ENCODE measurements at places on chromosomes 11 and 22.

GRCh38 chr11:131584785-131585592 is 214.6 kb downstream of the NTM start:
- no peak for DNase-seq

- no peak for DNase-seq
These were observed 96.4 kb downstream of the CTTN start for GRCh38 chr11:70494559-70495350.

GRCh38 chr11:843818-844692 is 1.4 kb downstream of the TSPAN4 start:
- DNase-seq: no peak

DNA sequence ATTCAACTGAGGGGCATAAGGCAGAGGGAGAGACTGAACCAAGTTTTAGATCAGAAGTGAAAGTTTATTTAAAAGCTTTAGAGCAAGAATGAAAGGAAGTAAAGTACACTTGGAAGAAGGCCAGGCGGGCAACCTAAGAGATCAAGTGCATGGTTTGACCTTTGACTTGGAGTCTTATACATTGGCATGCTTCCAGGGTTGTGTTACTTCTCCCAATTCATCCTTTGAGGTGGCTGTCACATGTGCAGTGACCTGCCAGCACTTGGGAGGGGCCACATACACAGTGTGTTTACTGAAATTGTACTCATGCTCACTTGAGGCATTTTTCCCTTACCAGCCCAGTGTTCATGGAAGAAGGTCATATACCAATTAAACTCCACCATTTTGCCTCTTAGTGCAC is 30.4 kb downstream of the CYP2R1 start:
- no peak for DNase-seq

GRCh38 chr11:117230286-117230961 is 1.4 kb downstream of the PCSK7 start:
- no peak for DNase-seq

GRCh38 chr11:101202614-101203013 is 73.0 kb upstream of the PGR start:
- no peak for DNase-seq

DNA sequence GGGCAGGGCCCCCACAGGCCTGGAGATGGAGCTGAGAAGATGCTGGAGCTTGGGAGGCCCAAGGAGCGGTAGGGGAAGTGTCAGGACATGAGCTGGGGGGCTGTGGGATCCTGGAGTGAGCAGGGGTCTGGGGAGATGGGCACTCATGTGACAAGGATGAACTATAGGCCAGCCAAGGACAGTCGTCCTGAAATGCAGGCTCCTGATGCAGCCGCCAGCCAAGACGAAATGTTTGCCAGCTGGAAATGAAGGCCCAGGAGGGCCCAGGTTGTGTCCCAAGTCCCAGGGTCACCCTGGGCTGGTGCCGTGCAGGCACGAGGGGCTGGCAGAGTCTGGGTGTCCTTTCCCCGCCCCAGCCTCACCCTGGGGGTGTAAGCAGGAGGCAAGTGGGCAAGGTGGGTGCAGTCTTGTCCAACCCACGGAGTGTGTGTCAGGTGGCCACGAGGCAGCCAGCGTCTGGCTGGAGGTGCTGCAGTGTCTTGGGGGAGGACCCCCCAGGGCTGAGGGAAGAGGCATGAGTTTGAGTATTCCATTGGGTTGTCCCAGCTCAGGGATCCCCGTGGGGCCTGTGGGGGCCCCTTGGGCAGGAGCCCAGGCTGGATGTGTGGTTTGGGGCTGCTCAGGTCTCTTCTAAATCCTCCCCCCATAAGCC is 21.4 kb downstream of the MRGPRG start:
- no peak for DNase-seq

DNA sequence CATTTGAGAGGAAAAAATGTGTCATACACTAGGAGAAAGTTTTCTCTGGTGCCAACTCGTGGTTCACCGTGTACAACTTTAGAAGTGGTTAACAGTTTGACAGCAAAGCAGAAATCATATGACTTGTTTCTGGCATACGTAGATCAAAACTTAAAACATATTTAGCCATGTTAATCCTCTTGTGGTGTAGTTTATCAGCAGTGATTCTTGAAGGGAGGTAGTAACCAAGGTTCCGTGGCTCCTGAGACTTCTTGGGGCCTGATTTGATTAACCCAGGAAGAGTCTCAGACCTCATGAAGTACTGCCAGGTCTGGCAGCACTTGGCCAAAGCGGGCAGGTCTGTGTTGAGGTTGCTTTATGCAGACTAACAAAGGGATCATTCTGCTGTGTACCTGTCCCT is 40.5 kb downstream of the SREBF2 start:
- no peak for DNase-seq

DNA sequence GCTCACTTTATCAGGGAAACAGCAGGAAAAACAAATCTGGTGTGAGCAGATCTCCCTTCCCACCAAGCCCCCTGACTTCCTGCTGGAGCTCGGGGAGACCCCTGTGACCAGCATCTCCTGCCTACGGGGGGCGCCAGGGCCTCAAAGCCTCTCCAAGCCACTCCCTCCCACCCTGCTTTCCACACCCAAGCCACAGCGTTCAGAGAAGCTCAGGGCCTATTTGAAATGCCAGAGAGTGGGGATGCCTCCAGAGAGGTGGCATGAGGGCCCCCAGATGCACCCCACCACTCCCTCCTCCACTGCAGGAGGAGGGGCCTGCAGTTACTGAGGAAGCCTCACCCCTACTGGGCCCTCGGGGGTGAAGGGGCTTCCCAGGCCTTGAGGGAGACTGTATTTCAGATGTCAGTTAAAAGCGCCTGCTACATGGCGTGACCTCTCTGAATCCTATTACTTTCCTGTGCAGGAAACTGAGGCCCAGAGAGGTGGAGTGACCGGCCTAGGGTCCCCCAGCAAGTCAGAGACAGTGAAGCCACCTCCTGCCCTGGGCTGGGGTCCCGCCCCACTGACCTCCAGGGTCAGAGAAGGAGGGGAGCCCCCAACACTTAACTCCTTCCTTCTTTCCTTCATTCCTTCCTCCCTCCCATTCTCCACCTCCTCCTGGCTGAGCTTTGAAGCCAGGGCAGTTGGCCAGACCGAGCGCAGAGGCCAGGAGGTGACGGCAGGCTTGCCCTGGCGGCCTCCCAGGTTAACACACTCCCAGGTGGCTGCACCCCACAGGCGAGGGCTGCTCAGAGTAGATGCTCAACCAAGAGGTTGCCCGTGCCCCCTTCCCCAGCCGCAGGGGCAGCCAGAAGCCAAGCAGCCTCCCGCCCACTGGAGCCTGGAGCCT is 6.0 kb upstream of the CDKN1C start:
- DNase-seq: no peak

GRCh38 chr11:66467756-66468155 is 1.1 kb downstream of the PELI3 start:
- no peak for DNase-seq

GRCh38 chr11:70669871-70670675 is 271.7 kb downstream of the CTTN start:
- DNase-seq: no peak

GRCh38 chr11:65111159-65111743 is 421 bp upstream of the TM7SF2 start:
- no peak for DNase-seq

DNA sequence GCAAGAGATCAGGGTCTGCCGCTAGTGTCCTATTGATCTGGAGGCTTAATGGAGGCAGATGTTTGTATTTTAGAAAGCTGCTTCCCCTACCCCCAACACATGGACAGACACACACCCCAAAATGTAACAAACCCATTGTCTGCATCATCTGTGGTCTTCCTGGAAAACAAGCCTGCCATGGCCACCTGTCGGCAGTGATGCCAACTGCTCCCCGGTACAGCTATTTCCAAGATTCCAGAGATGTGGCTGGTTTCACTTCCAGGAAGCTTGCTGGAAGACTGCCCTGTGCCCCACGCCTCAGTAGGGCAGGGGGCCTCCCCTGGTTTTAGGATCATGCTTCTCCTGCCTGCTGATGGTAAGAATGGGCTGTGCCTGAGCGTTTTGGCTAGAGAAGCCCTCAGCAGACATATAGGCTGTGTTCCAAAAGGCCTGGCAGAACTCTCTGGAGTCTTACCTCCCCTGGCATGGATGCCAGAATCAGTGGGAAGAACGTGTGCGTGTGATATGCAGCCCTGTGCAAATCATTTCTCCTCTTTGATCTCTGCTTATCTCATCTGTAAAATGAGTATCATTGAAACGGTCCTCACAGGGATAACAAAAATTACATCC is 108.6 kb downstream of the FBXO7 start:
- DNase-seq: no peak

- no peak for DNase-seq
These were observed 54.1 kb upstream of the ZBED5 start for GRCh38 chr11:10911907-10912306.

DNA sequence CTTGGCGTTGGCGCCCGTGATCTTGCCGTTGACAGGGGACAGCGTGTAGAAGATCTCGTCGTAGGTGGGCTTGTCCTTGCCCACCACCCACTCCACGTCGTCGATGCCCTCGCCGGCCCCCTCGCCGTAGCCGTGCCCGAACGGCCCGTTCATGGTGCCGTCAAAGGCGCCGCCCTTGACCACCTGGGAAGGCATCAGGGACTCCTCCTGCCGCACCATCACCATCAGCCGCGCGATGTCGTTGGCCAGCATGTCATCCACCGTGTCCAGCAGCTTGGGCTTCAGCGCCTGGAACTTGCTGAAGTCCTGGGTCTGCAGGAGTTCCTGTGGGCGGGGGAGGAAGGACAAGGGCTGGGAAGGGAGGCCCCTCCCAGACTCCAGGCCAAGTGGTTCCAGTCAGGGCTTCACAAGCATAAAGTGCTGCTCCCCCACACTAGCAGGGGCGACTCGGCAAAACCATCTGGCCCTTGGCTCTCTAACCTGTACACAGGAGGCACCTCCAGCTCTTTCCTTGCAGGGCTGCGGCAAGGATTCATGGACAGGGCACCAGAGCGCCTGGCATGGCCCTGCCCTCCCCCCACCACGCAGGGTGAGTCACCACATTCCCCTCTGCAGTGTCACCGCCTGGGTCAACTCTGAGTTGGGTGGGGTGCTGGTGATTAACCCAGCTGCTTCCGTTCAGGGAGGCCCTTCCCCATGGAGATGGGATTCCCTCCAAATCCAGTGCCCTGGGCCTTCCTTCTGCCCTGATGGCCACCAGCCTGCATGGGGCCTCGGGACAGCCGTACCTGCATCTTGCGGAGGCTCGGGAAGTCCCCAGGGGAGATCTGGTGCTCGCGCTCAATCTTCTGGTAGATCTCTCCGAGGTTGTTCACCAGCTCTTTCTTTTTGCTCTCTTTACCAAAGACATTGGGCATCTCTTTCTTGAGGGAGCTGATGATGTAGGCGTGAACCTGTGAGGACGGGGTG is 10.4 kb upstream of the CDC42BPG start:
- DNase-seq: no peak

All from NCI-H526 treated with DMSO at 0.1 percent for 48 hours (cell line).